Tibial nerve (tissue), 4 donors: ENCODE measurements at places on chromosomes 4 and X.

GRCh38 chr4:181690498-181690897, 552.7 kb upstream of the TENM3 start:
- DNase-seq = no peak

GRCh38 chr4:40211224-40212185, 14.7 kb downstream of the RHOH start:
- no peak for DNase-seq

- no peak for DNase-seq
Measured at GRCh38 chrX:17542123-17542522, 167.1 kb downstream of the NHS start.

- no peak for DNase-seq
Measured at GRCh38 chr4:168273838-168274237, 44.7 kb downstream of the DDX60 start.

DNA sequence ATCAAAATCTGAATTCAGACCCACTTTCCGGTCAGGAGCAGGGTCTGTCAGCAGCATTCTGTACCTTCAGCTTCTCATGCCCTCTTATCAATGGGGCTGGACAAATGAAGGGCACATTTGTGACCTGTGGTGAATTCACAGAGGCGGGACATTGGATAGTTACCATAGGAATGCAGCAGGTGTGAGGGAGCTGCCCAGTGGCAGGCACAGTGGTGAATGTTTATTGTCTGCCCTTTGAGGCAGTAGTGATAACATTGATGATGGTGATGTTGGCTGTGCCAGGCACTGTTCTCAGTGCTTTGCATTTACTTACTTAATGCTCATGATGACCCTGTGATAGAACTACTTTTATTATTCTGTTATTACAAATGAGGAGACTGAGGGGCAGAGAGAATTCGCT, 101.2 kb upstream of the KIT start:
- DNase-seq = no peak

GRCh38 chr4:170872794-170873193, 783.0 kb upstream of the AADAT start:
- no peak for DNase-seq

DNA sequence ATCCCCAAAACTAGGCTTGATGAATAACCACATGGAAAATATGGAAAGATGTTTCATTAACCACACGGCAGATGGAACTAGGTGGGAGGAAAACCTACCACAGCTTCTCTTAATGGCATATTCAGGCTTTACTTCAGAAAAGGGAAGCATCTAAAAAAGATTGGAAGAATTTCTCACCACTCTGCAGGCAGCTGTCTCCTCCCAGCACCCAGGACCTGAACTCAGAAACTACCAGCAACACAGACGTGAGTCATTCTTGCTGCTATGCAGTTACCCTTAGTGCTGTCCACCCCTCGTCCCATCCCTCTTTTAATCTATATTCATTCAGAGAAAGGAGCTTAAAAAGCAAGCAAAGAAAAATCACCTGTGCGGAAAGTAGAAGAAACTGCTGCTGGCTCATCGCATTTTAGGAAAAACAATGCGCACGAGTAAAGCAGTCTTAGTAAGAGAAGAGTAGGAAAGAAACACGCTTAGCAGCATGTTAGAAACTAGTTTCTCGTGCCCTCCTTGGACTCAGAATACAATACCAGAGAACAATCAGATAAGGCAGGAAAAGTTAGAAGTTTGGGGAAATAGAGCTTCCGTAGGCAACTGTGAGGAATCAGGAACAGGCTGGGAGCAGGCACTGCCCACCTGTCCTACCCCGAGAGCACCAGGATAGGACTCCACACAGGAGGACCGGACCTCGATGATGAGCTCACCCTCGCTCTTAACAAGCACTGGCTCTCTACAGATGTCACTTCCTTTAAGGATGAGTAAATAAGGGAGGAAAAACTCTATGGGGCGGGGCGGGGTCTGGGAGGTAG, 48.1 kb upstream of the ENPP6 start:
- DNase-seq = no peak

DNA sequence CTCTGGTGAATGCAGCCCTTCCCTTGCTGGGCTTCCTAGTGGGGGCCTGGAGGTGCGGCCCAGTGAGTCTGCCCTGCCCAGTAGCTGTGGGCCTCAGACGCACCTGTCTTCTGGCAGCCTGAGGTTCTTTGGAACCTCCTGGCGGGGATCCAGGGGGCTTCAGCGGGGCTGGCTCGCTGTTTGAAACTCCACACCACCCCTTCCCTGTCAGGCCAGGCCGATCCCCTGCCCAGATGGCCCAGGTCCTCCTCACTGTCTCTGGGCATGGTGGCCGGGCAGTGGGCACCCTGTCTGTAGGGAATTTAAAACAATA, 10.7 kb upstream of the NKX1-1 start:
- no peak for DNase-seq
